Breast epithelium (tissue), 4 donors: ENCODE measurements at places on chromosomes 5 and 9.
A peak's percentile ranks its signal among the peaks of the same experiment; 100 is the strongest.

GRCh38 chr9:34463098-34463900, 4.7 kb downstream of the DNAI1 start:
- H3K4me3 ChIP-seq, result no peak overlapping the region
- no peak for DNase-seq
- no peaks in the 10 kb centered on the region for H3K36me3 ChIP-seq
- no peaks in the 10 kb centered on the region for H3K27me3 ChIP-seq
- no peak overlapping the region for H3K27ac ChIP-seq

- no peak overlapping the region for H3K4me3 ChIP-seq
- H3K27me3 ChIP-seq, result no peaks in the 10 kb centered on the region
- no peak for DNase-seq
- H3K27ac ChIP-seq, result no peak overlapping the region
- no peaks in the 10 kb centered on the region for H3K4me1 ChIP-seq
Observed at GRCh38 chr5:65068410-65068809, 299.7 kb downstream of the CWC27 start.

DNA sequence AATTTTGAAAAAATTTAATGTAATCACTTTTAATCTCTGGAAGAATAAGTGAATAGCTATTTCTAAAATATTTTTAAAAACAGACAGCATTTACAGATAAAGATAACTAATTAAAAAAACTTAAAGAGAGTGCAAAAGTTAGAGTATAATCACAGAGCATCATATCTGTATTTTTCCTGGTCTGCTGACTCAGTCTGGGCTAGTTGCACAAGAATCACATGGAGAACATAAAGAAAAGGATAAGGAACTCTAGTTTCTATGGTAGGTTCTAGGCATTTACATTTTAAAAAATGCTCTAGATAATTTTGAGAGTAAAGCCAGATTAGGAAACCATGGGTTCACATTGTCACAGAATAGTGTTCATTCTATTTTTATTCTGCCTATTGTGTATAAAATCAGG, 347.4 kb downstream of the PSAT1 start:
- no peaks in the 10 kb centered on the region for H3K4me1 ChIP-seq
- H3K27me3 ChIP-seq, result no peaks in the 10 kb centered on the region
- no peak overlapping the region for H3K4me3 ChIP-seq
- H3K36me3 ChIP-seq, result no peaks in the 10 kb centered on the region
- DNase-seq, result no peak

- no peaks in the 10 kb centered on the region for H3K36me3 ChIP-seq
- DNase-seq, result no peak
- H3K4me1 ChIP-seq, result no peaks in the 10 kb centered on the region
- H3K27me3 ChIP-seq, result no peaks in the 10 kb centered on the region
- no peak overlapping the region for H3K27ac ChIP-seq
Observed at GRCh38 chr5:138241688-138242571, 28.8 kb upstream of the CDC23 start.

DNA sequence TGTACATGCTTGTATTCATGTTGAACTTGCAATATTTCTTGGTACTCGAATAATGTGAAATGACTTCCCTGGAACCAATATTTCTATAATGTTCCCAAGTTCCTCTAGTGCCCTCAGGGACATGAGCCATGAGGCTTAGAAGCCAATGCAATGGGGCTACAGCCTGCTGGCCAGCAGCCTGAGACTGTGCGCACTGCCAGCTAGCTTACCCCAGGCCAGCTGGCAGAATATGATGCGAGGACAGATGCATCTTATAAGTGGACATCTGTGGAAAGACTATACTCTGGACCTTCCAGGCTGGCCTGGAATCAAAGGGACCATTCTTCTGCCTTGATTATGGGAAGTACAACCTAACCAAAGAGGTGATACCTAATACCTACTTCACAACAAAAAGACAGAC, 1862.0 kb upstream of the ACO1 start:
- DNase-seq, result no peak
- H3K36me3 ChIP-seq, result no peaks in the 10 kb centered on the region
- H3K4me3 ChIP-seq, result no peak overlapping the region
- no peaks in the 10 kb centered on the region for H3K4me1 ChIP-seq
- no peaks in the 10 kb centered on the region for H3K27me3 ChIP-seq
- H3K27ac ChIP-seq, result no peak overlapping the region

- H3K27ac ChIP-seq, result peak overlapping the region; percentile 67
- peak overlapping the region; percentile 67 for H3K4me3 ChIP-seq
- H3K36me3 ChIP-seq, result no peaks in the 10 kb centered on the region
- DNase-seq, result no peak
- no peaks in the 10 kb centered on the region for H3K4me1 ChIP-seq
Observed at GRCh38 chr9:128818839-128819715, 777 bp downstream of the ENDOG start.

DNA sequence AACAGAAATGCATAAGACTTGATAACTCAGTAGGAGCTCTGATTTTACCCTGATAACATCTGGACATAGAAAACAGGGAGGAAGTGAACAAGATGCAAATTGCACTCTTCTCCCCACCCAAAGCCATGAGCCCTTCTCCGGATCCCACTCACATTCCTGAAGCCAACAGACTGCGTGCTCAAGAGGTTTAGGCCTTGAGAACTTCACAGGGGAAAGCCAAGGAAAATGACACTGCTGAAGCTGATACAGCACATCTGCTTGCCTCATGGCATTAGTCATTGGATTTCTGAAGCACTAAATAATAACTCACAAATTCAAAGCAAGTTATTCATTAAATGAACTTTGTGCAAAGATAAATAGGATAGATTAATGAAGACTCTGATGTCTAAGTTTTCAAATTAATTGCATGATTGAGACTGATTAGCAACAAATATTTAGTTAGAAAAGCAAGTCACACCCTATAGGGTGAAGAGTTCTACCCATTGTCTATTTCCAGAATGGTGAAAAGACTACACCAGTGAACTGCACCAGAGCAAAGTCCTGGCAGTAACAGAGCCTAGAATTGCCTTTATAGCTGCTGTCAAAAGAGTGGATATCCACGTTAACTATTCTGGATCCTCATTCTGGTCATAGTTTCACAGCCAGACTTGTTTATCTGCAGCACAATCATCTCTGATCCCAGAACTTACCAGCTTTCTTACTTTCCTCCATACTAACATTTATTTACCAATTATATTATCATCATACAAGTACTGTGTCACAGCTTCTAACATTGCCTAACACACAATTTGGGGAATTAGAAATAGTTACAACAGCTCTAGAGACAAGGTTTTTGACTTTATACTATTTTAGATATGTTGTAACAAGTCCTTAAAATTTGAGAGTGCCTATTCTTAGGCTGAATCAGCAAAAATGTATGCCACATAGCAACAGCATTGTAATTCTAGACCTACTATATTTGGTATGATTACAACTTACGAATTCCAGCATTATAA, 432.1 kb upstream of the RGMB start:
- H3K36me3 ChIP-seq, result no peaks in the 10 kb centered on the region
- H3K27ac ChIP-seq, result no peak overlapping the region
- H3K27me3 ChIP-seq, result no peaks in the 10 kb centered on the region
- no peak for DNase-seq
- no peak overlapping the region for H3K4me3 ChIP-seq

DNA sequence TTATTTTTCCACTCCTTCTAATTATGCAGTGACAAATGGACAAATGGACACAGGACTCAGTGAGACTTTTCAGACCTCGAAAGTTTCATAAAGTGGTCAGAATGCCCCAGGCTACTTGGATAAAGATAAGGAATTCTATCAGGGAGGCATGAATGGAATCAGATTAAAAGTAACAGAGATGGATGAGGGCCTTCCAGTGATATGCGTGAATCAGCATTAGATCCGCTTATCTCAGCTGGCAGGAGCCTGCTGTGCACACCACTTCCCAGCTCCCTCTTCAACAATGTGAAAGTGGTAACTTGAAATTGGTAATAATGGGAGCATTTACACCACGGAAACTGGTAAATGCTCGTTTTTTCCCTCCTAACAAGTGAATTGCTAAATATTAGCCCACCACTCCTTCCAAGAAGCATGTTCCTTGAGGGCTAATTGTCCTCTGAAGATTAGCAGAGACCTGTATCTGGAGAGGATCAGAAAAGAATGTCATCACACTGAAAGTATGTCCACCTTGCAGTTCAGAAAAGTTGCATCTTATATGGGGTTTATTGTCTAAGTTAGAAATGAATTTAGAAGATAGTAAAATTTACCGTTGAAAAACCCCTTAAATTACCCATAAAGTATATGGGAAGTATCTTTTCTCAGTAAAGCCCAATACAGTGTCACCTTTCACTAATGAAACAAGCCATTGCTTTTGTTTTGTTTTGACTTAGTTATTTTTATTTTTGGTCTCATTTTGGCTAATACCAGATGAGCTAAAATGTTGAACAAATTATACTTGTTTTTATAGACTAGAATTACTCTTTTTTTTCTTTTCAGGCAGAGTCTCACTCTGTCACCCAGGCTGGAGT, 125.3 kb downstream of the DPYSL3 start:
- no peaks in the 10 kb centered on the region for H3K27me3 ChIP-seq
- H3K4me3 ChIP-seq, result no peak overlapping the region
- H3K4me1 ChIP-seq, result no peaks in the 10 kb centered on the region
- DNase-seq, result no peak

DNA sequence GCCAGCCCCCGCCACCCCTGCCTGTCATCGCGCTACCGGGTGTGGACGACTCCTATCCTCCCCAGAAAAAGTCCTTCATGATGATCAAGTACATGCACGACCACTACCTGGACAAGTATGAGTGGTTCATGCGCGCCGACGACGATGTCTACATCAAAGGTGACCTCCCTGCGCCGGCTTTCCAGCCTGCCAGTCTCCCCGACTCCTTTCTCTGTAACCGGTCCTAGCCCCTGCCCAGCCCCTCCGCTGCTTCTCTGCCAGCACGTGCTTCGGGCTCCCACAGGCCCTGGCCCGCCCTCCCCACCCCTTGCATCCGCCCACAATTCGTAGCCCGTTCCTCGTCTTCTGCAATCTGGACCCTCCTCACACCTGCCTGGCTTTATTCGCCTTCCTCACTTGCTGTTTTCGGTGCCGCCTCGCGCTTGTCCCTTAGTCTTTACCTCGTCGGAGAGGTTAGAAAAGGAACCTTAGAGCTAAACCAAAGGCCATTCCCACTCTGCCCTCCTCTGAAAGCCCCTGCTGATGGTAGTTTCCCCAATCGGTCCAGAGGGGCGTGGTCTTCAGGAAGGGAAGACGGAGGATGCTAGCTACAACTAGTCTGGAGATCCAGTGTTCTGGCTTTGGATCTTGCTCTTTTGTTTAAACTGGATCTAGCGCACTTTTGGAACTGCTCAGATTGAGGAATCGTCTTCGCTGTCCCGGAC, 1.4 kb downstream of the CHSY3 start:
- H3K27me3 ChIP-seq, result no peaks in the 10 kb centered on the region
- H3K4me3 ChIP-seq, result peak overlapping the region; percentile 69
- peak overlapping the region; percentile 90 for H3K27ac ChIP-seq
- H3K4me1 ChIP-seq, result no peaks in the 10 kb centered on the region
- no peaks in the 10 kb centered on the region for H3K36me3 ChIP-seq
- DNase-seq, result no peak

GRCh38 chr5:171629628-171630349, 155.8 kb upstream of the SMIM23 start:
- DNase-seq, result no peak
- no peak overlapping the region for H3K27ac ChIP-seq
- H3K4me1 ChIP-seq, result no peaks in the 10 kb centered on the region
- peak overlapping the region; percentile 10 for H3K4me3 ChIP-seq
- no peaks in the 10 kb centered on the region for H3K27me3 ChIP-seq

- no peaks in the 10 kb centered on the region for H3K27me3 ChIP-seq
- H3K36me3 ChIP-seq, result no peaks in the 10 kb centered on the region
- no peak for DNase-seq
Observed at GRCh38 chr9:131100445-131100844, 4.1 kb downstream of the AIF1L start.

DNA sequence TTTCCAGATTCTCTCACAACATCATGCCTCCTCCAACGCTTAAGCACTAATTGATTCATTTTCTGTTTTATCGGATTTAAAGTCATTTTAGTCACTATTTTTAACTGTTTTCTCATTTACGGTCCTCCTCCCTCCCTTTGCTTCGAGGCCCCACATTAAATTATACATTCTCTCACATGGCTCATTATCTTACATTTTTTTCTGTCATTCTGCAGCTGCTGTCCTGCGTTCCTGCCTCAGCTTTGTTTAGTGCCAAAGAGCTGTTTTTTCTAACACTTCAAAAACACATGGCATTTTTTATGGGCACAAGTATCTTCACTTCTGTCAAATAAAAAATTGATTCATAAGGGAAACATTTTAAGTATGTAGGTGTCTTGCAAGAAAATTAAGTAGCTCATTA, 130.1 kb upstream of the FST start:
- H3K36me3 ChIP-seq, result no peaks in the 10 kb centered on the region
- no peaks in the 10 kb centered on the region for H3K27me3 ChIP-seq
- H3K4me3 ChIP-seq, result no peak overlapping the region
- no peak overlapping the region for H3K27ac ChIP-seq
- H3K4me1 ChIP-seq, result no peaks in the 10 kb centered on the region

GRCh38 chr5:88785746-88786565, 97.0 kb downstream of the MEF2C start:
- peak overlapping the region; percentile 32 for H3K27ac ChIP-seq
- DNase-seq, result peak; percentile 33

DNA sequence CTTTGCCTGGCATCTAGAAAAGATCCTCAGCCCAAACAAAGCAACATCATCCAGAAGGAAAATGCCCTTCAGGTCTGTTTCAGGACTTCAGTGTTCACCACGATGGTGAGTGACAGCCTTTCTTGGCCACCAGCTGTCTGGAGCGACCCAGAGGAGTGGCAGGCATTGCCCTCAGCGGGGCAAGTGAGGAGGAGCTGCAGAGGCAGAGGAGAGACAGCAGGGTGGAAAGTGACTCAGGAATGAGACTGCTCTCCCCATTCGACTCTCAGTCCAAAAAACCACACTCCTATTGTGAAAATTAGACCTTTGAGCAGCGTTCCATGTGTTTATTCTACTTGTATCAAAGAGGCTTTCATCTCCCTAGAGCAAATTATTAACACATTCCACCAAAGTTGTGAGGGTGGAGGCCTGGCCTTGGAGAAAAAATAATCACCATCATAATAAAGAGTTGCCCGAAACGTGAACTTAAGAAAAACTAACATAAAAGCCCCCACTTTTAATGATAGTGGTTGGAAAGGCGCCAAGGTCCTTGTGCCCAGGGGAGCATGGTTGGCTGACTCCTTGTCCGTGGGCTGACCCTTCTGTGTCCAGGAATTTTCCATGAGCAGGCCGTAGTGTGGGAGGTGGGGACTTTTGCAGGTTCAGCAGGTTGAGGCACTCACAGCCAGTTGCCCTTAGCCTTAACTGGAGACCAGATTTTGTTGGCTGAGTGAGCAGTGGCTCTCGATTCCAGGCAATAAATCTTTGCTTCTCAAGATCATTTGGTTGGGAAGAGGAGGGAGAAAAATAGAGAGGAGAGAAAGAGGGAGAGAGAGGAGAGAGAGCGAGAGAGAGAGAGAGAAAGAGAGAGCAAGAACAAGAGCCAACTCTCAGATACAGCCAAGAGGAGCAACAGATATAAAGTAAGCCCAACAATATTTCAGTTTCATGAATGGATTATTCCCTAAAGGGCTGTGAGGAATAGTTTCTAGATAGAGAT, 125.9 kb upstream of the ANKRD55 start:
- H3K4me1 ChIP-seq, result no peaks in the 10 kb centered on the region
- H3K27me3 ChIP-seq, result no peaks in the 10 kb centered on the region

GRCh38 chr5:8241558-8241957, 372.6 kb downstream of the MTRR start:
- H3K27ac ChIP-seq, result no peak overlapping the region
- DNase-seq, result no peak
- no peaks in the 10 kb centered on the region for H3K4me1 ChIP-seq
- no peak overlapping the region for H3K4me3 ChIP-seq
